ENCODE measurements at places on chromosomes 2 and 18.

- DNase-seq = no peak
These were observed 184.1 kb downstream of the AGAP1 start for GRCh38 chr2:235677937-235678336.

DNA sequence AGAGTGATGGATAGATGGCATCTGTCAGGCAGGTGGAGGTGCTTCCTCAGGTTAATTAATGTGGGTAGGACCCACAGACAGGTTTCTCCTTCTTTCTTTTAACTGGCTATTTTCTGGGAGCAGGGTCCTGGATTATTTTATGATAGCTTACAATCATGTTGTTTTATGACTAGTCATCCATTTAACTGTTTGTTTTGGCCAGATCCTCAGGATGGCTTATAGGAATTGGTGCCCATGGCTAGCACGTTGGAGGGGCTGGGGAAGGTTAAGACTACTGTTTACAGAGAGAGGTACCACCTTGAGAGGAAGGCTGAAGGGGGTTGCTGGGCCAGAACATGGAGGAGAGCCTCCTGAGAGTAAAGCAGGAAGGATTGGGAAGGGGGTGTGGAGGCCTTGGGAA is 78.0 kb upstream of the MGAT5 start:
- no peak for DNase-seq

- no peak for DNase-seq
These were observed 668.3 kb downstream of the IRS1 start for GRCh38 chr2:226131299-226131784.

GRCh38 chr2:106628377-106628776 is 141.2 kb downstream of the CD8B2 start:
- DNase-seq = no peak

DNA sequence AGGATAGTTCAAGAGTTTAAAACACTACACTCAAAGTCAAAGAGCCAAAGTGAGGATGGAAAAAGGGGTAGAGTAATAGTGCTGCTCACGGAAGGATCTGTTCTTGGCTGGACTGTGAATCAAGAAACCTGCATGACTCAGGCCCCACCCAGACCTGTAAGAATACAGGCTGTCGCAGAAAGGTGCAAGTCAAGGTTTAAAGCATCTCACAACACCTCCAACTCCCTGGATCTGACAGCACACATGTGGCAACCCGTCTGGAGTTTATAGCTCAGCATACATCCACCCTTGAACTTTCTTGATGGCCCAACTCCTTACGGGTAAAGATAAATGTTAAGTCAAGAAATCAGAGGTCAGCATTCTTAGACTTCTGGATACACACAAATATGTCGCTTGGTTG is 6.3 kb downstream of the KIAA2012 start:
- DNase-seq = no peak

DNA sequence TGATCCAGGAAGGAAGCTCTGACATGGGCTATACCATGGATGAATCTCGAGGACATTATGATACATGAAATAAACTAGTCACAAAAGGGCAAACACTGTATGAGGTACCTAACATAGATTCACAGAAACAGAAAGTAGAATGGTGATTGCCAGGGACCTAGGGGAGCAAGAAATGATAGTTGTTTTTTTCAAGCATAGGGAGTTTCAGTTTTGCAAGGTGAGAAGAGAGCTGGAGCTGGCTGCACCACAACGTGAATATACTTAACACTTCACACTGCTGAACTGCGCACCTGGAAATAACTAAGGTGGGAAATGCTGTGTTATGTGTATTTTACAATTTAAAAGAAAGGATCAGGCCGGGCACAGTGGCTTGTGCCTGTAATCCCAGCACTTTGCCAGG is 13.2 kb upstream of the AGAP1 start:
- DNase-seq = no peak

DNA sequence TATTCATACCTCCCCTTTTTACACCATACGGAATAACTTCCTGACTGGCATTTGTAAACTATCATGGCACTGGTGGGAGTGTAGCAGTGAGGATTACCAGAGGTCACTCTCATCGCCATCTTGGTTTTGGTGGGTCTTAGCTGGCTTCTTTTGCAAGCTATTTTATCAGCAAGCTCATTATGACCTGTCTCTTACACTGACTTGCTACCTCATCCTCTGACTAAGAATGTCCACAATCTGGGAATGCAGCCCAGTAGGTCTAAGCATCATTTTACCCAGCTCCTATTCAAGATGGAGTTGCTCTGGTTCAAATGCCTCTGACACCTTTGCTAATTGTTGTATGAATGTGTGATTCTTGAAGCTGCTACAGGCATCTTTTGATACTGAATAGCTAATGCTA is 950.8 kb upstream of the SLC39A10 start:
- DNase-seq = no peak

DNA sequence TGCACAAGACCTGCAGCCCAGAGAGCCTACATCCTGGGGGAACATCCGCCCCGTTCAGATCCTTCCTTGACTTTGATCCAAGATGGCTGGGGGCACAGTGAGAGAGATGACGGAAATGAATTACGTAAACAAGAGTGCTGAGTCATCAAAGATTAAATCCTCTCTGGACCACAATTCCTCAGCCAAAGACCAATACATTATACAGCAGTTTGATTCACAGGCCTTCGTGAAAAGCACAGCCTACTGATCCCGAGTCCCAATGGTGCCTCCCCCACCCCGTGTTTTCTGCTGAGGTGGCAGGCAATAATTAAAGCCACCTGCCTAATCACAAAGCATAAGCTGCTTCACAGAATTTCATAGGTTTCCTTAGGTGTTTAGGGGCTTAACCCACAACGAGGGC is 43.0 kb downstream of the MYO5B start:
- no peak for DNase-seq

DNA sequence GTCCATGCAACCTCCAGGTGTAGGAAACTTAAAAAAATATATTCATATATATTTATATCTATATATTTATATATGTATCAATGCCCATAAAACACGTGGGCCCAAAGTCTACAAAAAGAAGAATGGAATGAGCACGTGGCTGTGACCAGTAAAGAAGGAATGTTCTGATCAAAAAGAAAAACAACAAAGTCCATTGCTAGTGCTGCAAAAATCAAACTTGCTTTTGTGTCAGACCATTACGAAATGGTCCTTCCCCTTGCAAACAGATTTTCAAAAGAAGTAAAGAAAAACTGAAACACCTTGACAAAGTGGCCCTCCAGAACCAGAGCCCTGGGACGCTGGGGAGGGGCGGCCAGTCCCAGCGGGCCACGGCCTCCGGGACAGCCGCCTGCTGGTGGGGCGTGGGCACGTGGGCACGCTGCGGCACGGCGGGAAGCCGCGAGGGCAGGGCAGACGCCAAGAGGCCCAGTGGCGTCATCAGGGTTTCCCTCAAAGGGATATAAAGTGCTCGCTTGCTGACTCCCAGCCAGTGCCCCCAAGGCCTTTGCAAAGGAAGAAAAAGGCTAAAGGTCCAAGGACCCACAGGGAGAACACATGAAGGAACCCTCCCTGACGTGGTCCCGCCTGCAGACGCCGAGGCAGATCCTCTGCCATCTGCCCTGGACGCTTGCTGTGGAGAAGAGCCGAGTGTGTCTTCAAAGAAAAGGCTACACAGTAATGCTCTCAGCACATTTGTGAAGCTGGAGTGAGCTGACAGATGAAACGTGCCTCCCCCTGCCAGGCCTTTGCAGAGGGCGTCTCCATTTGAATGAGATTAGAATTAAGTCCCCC is 201.8 kb downstream of the TWIST2 start:
- no peak for DNase-seq

- peak; percentile 77 for DNase-seq
These were observed 510 bp downstream of the NCKAP1 start for GRCh38 chr2:183037553-183038340.

DNA sequence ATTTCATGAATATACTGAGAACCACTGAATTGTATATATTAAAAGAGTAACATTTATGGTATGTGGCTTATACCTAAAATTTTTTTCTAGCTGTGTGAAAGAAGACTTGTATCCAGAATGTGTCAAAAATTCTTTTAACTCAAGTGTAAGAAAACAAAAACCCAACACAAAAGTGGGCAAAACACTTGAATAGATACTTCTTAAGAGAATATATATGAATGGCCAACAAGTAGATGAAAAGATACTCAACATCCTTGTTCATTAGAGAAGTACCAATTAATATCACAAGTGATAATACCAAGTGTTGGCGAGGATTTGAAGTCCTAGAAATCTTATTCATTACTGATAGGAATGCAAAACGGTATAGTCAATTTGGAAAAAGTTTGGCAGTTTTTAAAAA is 107.2 kb upstream of the MYO3B start:
- no peak for DNase-seq

DNA sequence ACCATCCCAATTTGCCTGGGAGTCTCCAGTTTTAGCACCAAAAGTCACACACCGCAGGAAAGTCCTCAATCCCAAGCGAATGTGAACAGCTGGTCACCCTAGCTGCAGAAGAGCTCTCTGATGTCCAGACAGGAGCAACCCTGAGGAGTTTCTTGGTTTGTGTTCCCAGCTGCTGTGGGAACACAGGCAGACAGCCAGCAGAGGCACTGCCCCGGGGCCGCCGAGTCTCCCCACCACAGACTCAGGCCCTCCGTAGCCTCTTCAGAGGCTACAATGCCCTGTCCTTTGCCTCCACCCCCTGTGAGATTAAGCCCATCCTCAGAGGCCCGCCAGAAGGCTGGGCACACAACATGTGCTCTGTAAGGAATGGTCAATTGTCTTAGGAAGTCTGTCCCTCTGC is 111.5 kb downstream of the TTC32 start:
- no peak for DNase-seq

GRCh38 chr2:143936848-143937722 is 582.8 kb downstream of the ZEB2 start:
- peak; percentile 83 for DNase-seq

GRCh38 chr2:172373766-172374165 is 53.6 kb upstream of the ITGA6 start:
- DNase-seq = no peak

GRCh38 chr2:88692187-88692586 is 714 bp downstream of the RPIA start:
- DNase-seq = no peak
